ENCODE measurements at places on chromosomes 4 and X.
A peak's percentile ranks its signal among the peaks of the same experiment; 100 is the strongest.

DNA sequence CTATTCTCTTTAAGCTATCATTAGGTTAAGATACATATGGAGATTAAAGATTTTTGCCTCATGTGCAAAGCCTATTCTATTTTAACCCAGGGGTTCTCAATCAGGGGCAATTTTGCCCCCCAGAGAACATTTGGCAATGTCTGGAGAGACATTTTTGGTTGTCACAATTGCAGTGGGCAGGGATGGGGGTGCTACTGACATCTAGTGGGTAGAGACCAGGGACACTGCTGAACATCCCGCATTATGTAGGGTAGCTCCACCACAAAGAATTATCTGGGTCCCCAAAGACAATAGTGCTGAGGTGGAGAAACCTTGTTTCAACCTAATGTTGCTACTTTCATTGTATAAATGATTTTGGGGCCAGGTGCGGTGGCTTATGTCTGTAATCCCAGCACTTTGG lies 13.2 kb upstream of the CA5B start:
- no peak for DNase-seq

- no peak for DNase-seq
These were observed 1014.2 kb downstream of the FAT4 start for GRCh38 chr4:126328914-126329313.

DNA sequence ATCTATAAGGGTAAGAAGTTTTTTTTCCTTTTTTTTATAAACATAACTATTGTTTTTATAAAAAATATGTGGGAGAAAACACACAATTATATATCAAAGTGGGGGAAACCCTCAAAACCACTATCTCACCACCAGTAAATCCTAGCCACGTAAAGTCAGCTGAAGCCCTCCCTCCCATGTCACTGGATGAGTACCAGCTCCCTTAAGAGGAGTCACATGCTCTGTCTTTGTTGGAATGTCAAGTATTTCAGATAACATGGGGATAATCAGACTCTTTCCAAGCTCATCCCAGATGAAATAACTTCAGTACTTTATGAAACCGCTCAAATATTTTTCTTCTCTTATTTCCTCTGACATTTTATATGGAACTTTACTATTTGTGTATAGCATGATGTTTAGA lies 2.4 kb downstream of the MYOZ2 start:
- DNase-seq = no peak

GRCh38 chrX:3713225-3713936 lies at the start of gene PRKX:
Gene PRKX, minus strand, starts transcription at chrX:3713649. Its CDS starts 396 bp downstream, at chrX:3713253.
- DNase-seq = no peak

DNA sequence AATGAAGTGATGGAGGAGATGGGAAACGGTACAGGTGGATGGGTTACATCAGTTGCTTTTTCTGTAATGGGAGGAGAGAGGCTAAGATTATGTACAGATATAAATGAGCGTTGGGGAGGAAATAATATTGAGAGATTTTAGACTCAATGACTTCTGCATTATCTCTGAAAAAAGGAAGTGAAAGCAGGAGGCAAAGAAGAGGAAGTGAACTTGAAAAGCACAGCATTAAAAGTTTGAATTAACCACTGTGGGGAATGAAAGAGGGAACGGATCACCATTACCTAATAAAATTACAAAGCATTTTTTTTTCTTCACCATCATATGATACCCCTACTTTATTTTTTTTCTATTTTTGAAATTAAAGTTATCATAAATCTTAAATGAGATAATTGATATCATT lies 1025.5 kb downstream of the RPA4 start:
- DNase-seq = no peak

GRCh38 chr4:53800741-53801140 lies 209.5 kb upstream of the LNX1 start:
- DNase-seq = no peak

- no peak for DNase-seq
These were observed 51.4 kb upstream of the HHIP start for GRCh38 chr4:144594471-144594986.

- DNase-seq = no peak
These were observed 31.7 kb downstream of the RBBP7 start for GRCh38 chrX:16838202-16839066.

DNA sequence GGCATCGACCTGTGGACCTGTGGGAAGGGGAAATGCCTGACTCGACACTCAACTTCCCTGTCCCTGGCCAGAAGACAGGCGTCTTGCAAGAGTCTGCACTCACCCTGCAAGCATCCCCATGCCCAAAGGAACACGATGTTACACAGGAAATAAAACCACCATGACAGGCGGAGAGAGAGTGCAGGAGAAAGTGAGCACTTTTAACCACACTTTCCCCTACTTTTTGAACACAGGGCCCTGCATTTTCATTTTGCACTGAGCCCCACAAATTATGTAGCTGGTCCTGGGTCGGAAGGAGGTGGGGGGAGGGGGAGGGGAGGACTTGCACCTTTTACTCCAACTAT lies 13.8 kb upstream of the MAN2B2 start:
- no peak for DNase-seq

GRCh38 chrX:38156838-38157237 lies 63.8 kb downstream of the SRPX start:
- no peak for DNase-seq

- DNase-seq = no peak
These were observed 169.4 kb upstream of the TEX13C start for GRCh38 chrX:125150231-125150630.

DNA sequence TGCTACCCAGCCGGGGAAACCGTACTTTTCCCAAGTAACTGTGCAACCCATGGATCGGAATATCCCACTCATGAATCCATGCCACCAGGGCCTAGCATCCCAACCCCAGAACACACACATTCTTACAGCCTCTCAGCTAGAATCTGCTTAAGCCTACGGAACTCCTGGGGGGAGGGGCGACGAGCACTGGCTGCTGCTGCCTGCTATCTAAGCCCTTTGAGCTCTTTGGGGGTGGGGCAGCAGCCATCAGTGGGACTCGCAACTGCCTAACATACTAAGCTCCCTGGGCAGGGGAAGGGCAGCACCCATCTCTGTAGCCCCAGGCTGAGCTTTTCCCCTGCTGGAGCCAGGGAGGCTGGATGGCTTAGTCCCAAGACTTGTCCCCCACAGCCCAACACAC lies 28.6 kb downstream of the NUDT10 start:
- no peak for DNase-seq

DNA sequence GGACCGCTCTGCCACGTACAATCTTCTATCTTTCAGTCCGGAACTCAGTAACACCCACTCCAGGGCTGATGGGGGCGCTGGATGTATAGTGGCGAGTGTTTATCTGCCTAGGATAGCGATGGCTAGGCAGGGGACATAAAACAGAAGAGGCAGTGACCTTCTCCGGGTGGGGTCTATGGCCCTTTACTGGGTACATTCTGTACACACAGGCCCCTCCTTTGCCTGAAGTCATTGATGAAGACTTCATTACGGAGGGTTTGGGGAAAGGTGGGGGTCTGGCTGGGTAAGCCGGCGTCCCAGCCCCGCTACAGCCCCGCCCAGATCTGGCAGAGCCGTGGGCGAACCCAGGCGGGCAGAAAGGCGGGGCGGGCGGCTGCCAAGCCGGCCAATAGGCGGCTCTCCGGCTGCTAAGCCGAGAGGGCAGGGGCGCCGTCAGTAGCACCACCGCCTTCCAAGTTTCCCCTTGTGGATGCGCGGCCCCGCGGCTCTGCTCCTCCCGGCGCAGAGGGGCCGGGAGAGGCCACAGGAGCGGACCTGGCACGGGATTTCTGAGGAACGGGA lies at the start of gene CHST7:
Gene CHST7, plus strand, starts transcription at position 435 of the 561 bp plus-strand sequence. CDS start 167 bp downstream, outside the sequence.
- peak; percentile 66 for DNase-seq

GRCh38 chr4:36740796-36741310 lies 459.4 kb downstream of the DTHD1 start:
- no peak for DNase-seq

DNA sequence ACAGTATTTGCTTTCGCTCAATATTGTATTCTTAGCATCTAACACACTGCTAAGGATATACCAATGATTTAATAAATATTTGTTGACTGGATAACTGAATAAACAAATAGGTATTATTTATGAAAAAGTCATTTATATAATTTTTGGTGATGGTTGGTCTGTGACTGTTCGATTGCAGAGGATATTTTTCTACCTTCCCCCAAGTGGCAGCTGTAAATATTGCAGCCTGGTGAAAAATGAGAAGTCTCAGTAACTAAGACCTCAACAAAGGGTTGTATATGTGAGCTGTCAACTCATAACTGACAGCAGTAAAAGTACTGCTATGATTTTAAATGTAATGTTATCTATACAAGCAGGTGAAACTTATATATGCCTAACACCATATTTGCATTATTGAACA lies 36.0 kb downstream of the HTR2C start:
- DNase-seq = no peak

DNA sequence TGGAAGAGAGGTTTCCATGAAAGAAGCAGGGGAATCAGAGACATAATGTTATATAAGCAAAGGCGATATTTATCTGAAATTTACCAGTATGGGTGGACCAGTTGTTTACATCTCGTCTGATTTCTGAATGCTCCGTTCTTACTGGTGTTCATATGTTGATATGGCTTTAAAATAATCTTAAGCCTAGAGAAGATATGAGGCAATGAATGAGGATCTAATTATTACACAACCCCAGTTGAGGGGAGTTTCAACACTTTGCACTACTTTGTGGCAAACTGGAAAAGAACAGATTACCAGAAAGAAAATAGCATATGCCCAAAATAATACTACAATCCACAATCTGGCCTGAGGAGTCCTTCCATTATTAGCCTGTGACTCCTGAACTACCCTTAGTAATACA lies 263.3 kb upstream of the MAGEB2 start:
- no peak for DNase-seq

GRCh38 chrX:123450222-123450621 lies 266.1 kb downstream of the GRIA3 start:
- no peak for DNase-seq

DNA sequence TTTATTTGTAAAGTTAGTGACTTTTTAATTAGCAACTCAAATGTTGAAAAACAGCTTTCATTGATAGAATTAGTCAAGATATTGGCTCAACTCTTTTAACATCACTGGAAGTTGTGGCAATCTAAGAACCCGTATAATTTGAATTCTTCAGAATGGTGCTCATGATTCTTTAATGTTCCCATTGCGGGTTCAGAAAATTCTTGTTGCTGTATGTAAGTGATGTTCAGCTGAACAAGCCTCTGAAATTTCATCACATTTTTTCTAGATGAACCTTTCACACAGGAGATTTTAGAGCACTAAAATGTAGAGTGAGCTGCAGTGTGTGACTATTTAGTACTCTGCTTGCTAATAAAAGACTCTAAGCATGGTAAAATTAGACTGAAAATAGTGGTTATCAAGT lies 1317.7 kb downstream of the FSTL5 start:
- no peak for DNase-seq

DNA sequence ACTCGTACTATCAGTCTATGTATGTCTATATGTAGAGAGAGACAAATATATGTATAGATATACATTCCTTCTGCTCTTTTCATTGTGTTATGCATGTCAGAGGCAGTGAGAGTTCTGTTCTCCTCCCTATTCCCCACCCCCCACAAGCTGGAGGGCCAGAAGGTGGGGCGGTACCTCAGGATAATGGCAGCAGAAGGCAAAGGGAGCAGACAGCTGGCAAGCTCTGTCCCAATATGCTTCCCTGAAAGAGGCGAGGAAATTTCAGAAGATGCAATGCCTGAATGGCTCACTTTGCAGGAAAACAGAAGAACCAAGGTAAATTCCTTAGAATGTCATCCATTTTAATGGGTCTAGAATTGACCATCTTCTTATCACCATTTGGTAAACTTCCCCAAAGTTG lies 114.4 kb downstream of the NAA11 start:
- DNase-seq = no peak

GRCh38 chr4:87219632-87220093 lies 755 bp downstream of the KLHL8 start:
- DNase-seq = peak; percentile 35

DNA sequence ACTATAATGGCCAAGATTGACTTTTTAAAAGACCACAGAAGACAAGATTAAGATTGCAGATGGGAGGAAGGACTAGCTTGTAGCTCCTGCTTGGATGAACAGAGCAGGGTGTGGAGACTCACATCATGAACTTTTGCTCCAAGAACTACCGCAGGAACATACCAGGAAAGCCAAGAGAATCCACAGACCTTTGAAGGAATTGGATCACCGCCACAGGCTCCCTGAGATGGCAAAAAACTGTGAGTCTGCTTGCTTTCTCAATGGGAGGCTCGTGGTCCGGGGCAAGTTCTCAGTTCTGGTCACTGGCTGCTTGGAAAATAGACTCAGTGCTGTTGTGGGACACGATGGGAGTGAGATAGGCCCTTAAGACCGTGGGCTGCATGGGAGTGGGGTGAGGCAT lies 276.6 kb downstream of the CCSER1 start:
- no peak for DNase-seq

GRCh38 chr4:163697121-163697520 lies 202.6 kb downstream of the TMA16 start:
- DNase-seq = no peak

DNA sequence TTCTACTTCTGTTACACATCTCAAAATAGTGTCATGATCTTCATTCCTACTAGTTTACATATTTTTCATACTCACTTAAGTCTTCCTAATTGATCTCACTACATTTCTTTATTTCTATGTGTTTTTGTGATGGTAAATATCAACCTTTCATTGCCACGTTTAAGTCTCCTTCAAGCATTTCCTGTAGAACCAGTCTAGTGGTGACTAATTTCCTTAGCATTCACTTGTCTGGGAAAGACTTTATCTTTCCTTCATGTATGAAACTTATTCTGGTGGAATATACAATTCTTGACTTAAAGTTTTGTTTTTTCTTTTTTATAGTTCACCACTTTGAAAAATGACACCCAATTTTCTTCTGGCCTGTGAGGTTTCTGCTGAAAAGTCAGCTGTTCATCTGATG lies 181.4 kb upstream of the NEIL3 start:
- DNase-seq = no peak

DNA sequence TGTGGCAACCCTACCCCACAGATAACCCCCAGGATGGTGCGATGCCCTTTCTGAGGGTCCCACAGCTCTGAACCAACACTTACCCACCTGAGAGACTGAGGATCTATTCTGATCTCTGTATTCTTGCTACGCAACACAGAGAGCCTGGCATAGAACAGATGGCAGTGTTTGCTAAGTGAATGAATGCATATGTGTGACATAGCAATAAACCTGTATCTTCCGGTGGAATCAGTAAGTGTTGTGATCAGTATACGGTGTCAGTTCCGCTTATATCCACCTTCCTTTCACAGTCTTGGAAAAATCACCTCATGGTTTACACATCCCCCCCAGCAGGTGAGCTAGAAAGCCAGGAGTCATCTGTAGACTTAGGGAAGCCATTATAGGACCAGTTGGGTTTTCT lies 5.9 kb upstream of the HSD17B10 start:
- peak; percentile 65 for DNase-seq

- no peak for DNase-seq
These were observed 207.3 kb downstream of the ANKRD50 start for GRCh38 chr4:124505211-124505610.

GRCh38 chr4:76879731-76880364 lies 18.1 kb downstream of the SOWAHB start:
- DNase-seq = no peak

Data from SHP77 (cell line).